ENCODE measurements at places on chromosomes 16 and 17. TPM values are rescaled to one million over a fixed set of nuclear protein-coding genes. Genes with fewer than 3 reads are reported as not detected.

GRCh38 chr16:85759136-85759535 is 8.2 kb upstream of the C16orf74 start:
- H3K4me3 ChIP-seq: peak overlapping the region; percentile 20
- H3K27ac ChIP-seq: peak overlapping the region; percentile 24
- H3K27me3 ChIP-seq: no peaks in the 10 kb centered on the region
- no peaks in the 10 kb centered on the region for H3K4me1 ChIP-seq

- peaks cover 1% of the 10 kb centered on the region for H3K27me3 ChIP-seq
- peak; percentile 62 for DNase-seq
- H3K27ac ChIP-seq: peak overlapping the region; percentile 99
Measured at GRCh38 chr17:81513753-81514488, 1.3 kb upstream of the ACTG1 start.

Gene KRT27
- 0.55 TPM for total RNA-seq

GRCh38 chr16:64950731-64951130 is 171.1 kb downstream of the CDH11 start:
- no peaks in the 10 kb centered on the region for H3K27me3 ChIP-seq
- H3K27ac ChIP-seq: no peak overlapping the region
- no peak overlapping the region for H3K4me3 ChIP-seq
- no peaks in the 10 kb centered on the region for H3K4me1 ChIP-seq
- no peak for DNase-seq
- H3K36me3 ChIP-seq: no peaks in the 10 kb centered on the region

Gene CSH1
- total RNA-seq: not detected

Gene CD300H
- 0.76 TPM for total RNA-seq

GRCh38 chr17:72715906-72716572 is 376.4 kb downstream of the SLC39A11 start:
- H3K27me3 ChIP-seq: no peaks in the 10 kb centered on the region
- DNase-seq: no peak
- no peak overlapping the region for H3K4me3 ChIP-seq

GRCh38 chr16:72561-73548 is at the start of gene RHBDF1:
Gene RHBDF1, minus strand, starts transcription at chr16:72631. Its CDS starts 7,616 bp downstream, at chr16:65015.
- H3K27ac ChIP-seq: peak within 1 kb of the TSS; percentile 78
- peak within 1 kb of the TSS; percentile 68 for H3K4me3 ChIP-seq
- DNase-seq: no peak
- H3K4me1 ChIP-seq: peaks cover 30% of the 10 kb centered on the region
- peaks cover 36% of the 10 kb centered on the region for H3K27me3 ChIP-seq

DNA sequence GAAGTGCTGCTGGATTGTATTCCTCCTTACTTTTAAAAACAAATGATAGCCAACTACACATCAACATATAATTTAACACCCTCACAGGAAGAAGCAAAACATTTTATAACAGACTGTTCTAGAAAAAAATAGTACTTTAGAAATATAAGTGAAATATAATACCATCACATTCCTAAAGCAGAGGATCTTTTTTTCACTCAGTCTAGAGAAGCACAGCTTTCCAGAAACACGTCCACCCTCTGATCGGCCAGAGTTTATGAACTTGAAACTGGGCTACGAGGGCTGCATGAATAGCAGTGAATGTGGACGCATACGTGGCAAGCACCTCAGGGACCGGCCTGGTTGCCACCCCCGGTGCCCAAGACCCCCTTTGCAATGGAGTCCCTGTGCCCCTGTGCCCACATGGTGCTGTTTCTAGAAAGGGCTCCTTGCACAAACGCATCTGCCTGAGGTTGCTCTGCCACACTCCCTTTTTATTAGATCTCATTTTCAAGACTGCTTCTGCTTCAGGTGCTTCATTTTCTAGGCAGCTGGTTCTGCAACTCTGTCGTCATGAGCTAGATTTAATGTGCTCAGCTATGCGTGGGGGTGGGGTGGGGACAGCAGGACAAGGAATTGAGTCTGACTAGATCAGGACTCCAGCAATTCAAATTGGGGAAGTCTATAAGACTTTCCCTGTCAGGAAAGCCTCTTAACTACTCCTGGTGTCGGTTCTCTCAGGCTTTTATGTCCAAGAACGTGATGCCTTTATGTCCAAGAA is 29.1 kb upstream of the ERN1 start:
- DNase-seq: no peak
- no peaks in the 10 kb centered on the region for H3K27me3 ChIP-seq
- peaks cover 23% of the 10 kb centered on the region for H3K36me3 ChIP-seq
- no peak overlapping the region for H3K27ac ChIP-seq
- no peak overlapping the region for H3K4me3 ChIP-seq

- H3K4me1 ChIP-seq: peaks cover 75% of the 10 kb centered on the region
- peak overlapping the region; percentile 86 for H3K27ac ChIP-seq
- peak overlapping the region; percentile 90 for H3K4me3 ChIP-seq
- DNase-seq: no peak
- no peaks in the 10 kb centered on the region for H3K36me3 ChIP-seq
- H3K27me3 ChIP-seq: no peaks in the 10 kb centered on the region
Measured at GRCh38 chr17:42675965-42676423, 800 bp downstream of the PLEKHH3 start.

GRCh38 chr16:22141767-22142166 is 20.5 kb upstream of the SDR42E2 start:
- no peak for DNase-seq
- no peaks in the 10 kb centered on the region for H3K27me3 ChIP-seq

DNA sequence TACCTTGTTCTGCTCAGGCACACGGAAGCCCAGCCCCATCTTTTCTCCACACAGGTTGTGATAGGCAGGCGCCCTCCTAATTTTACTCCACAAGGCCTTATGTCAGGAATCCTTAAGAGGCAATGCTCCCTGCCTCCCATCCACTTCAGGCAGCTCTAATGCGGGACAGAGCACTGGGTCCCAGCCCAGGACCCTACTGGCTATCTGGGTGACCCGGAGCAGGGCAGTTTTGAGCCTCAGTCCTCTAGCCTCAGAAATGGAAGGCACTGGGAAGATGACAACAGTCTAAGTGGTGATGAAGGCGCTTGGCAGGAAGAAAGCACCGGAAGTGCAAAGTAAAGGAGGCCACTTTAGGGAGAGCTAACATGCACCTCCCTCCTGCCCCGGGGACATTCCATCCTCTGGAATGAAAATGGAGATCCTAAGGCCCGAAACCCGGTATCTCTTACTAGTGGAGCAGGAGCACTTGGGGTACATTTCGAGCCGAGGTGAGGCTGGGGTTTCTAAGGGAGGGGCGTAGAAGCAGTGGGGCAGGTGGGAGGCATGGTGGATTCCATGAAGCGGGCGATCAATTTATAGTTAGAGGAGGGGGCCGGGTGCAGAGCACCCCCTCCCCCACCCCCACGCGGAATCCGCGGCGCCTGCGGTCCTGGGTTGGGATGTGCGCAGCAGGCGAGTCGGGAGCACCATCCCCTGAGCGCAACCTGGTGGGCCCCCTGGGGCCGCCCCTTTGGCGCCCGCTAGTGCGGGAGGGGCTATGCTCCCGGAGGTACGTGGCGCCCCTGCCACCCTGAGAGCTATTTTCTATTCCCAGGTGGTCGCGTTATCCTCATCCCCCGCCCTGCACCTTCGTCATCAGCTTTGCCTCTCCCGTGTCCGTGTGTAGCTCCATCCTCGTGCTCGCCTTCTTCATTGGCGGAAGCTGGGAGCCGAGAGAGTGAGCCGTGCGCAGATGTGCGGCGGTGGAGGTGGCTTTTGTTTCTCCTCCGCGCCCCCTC is 4.9 kb downstream of the MT1F start:
- H3K36me3 ChIP-seq: no peaks in the 10 kb centered on the region
- no peak overlapping the region for H3K27ac ChIP-seq
- DNase-seq: no peak
- H3K4me1 ChIP-seq: peaks cover 21% of the 10 kb centered on the region
- H3K27me3 ChIP-seq: peaks cover 69% of the 10 kb centered on the region
- no peak overlapping the region for H3K4me3 ChIP-seq

DNA sequence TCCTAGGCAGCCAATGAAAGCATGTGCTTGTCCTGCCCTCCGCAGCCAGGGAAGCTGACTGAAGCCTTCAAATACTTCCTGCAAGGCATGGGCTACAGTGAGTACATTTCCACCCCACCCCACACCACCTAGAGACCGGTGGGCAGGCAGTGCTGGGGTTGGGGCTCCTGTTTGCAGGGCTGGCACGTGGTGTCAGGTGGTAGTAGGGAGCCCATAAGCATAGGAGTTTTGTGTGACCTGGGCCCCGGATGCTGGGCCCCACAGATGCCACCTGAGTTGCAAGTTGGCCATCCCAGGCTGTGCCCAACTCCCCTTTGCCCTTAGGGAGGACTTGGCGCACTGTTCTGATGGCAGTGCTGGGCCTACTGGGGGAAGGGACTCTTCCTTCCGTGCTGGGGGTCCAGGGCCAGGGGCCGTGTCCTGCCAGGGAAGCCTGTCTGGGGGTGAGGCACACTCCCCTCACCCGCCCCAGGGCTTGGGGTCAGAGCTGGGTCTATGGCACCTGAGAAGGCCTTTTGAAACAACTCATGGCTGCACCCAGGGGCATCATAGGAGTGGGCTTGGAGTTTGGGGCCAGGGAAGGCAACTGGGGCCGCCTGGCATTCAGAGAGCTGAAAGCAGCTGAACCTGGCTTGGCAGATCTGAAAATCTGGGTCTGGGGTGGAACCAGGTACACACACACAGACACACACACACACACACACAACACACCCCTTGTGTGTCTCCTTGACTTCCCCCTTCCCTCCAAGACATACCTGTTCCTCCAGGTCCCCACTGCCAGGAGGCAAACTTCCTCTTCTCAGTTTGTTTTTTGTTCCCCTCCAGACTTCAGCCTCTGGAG is 5.8 kb upstream of the SETD6 start:
- peaks cover 3% of the 10 kb centered on the region for H3K4me1 ChIP-seq
- no peak for DNase-seq
- no peak overlapping the region for H3K4me3 ChIP-seq
- no peak overlapping the region for H3K27ac ChIP-seq

Gene TMEM97
- 69.3 TPM for total RNA-seq

GRCh38 chr17:39598047-39598481 is 9.7 kb downstream of the NEUROD2 start:
- H3K27me3 ChIP-seq: peaks cover 100% of the 10 kb centered on the region
- no peaks in the 10 kb centered on the region for H3K36me3 ChIP-seq
- H3K4me3 ChIP-seq: no peak overlapping the region
- no peak for DNase-seq

- no peaks in the 10 kb centered on the region for H3K27me3 ChIP-seq
- no peak for DNase-seq
- H3K27ac ChIP-seq: no peak overlapping the region
Measured at GRCh38 chr17:63635787-63636186, 13.6 kb downstream of the MAP3K3 start.

- no peaks in the 10 kb centered on the region for H3K27me3 ChIP-seq
- no peak overlapping the region for H3K4me3 ChIP-seq
- peaks cover 16% of the 10 kb centered on the region for H3K4me1 ChIP-seq
- no peaks in the 10 kb centered on the region for H3K36me3 ChIP-seq
- H3K27ac ChIP-seq: no peak overlapping the region
- no peak for DNase-seq
Measured at GRCh38 chr16:72879846-72880245, 168.1 kb downstream of the ZFHX3 start.

Measured in left lung (tissue), 14 donors.